AG10803 (cell line): ENCODE measurements at places on chromosomes 2 and 18.

GRCh38 chr2:171136024-171136423 lies 24.7 kb downstream of the TLK1 start:
- no peak for DNase-seq

- no peak for DNase-seq
Measured at GRCh38 chr2:207706936-207707860, 4.2 kb upstream of the CCNYL1 start.

GRCh38 chr2:236610991-236611821 lies 41.6 kb downstream of the ACKR3 start:
- peak; percentile 52 for DNase-seq

GRCh38 chr18:32440518-32440917 lies 30.2 kb downstream of the GAREM1 start:
- DNase-seq = no peak

DNA sequence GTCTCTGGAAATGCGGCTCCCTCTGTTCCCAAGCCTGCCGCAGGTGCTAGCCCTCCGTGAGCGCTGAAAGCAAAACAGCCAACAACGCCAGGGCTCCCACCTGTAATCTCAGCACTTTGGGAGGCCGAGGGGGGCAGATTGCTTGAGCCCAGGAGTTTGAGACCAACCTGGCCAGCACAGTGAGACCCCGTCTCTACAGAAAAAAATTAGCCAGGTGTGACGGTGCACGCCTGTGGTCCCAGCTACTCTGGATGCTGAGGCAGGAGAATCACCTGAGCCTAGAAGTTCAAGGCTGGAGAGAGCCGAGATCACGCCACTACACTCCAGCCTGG lies 41.3 kb upstream of the PTMA start:
- no peak for DNase-seq

GRCh38 chr2:233855345-233855744 lies 1.0 kb upstream of the HJURP start:
- no peak for DNase-seq

GRCh38 chr2:162014751-162015150 lies 59.3 kb downstream of the DPP4 start:
- no peak for DNase-seq

DNA sequence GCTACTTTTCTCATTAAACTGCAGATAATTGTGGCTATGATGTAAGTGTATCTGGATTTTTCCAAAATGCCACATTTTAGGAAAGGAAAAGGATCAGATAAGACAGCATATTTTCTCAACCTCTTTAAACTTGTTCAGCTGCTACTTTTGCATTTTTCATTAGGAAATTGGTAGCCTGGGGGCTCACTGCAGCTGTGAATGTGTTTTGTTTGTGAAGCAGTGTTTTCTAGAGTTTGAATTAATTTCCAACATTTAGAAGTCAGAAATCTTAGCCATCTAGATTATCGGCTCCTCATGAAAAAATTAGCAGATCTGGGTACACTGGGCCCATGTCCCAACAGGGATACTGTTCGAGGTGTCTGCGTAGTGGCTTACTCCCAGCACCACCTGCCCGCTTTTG lies 56.3 kb upstream of the ZDBF2 start:
- DNase-seq = no peak

DNA sequence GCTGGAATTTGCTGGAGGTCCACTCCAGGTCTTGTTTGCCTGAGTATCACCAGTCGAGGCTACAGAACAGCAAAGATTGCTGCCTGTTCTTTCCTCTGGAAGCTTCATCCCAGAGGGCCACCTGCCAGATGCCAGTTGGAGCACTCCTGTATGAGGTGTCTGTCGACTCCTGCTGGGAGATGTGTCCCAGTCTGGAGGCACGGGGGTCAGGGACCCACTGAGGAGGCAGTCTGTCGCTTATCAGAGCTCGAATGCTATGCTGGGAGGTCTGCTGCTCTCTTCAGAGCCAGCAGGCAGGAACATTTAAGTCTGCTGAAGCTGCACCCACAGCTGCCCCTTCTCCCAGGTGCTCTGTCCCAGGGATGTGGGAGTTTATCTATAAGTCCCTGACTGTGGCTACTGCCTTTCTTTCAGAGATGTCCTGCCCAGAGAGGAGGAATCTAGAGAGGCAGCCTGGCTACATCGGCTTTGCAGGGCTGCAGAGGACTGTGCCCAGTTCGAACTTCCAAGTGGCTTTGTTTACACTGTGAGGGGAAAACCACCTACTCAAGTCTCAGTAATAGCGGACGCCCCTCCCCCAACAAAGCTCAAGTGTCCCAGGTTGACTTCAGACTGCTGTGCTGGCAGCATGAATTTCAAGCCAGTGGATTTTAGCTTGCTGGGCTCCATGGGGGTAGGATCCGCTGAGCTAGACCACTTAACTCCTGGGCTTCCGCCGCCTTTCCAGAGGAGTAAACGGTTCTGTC lies 301.1 kb downstream of the ERBB4 start:
- no peak for DNase-seq

GRCh38 chr2:217950401-217950871 lies 52.4 kb downstream of the TNS1 start:
- no peak for DNase-seq

GRCh38 chr2:206232287-206233035 lies 42.0 kb upstream of the ZDBF2 start:
- DNase-seq = peak; percentile 15

GRCh38 chr2:61165946-61166345 lies 4.0 kb downstream of the C2orf74 start:
- peak; percentile 16 for DNase-seq
